ENCODE measurements at places on chromosomes 6 and 20.

GRCh38 chr6:16227048-16227562, 11.3 kb upstream of the GMPR start:
- no peak for DNase-seq

DNA sequence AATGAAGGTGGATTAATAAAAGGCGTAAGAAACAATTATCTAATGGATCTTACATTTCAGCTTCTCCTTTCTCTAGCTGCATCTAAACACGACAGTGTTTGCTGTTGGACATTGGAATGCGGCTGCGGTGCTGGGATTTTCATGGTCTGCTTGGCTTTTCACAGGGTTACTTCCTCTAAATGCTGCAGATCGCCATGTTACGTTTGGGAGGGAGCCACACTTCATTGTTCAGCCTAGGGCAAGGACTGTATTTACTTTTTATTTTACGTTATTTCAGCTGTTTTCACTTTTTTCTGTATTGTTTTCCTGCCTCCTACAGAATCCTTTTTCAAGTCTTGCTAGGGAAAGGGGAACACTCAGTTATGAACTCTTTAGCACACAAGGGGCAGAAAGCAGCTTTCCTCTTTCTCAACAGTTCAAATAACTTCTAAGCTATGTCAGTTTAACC, 97.9 kb upstream of the MTHFD1L start:
- DNase-seq: no peak

GRCh38 chr20:48949304-48950170, 28.0 kb downstream of the ARFGEF2 start:
- DNase-seq: no peak

DNA sequence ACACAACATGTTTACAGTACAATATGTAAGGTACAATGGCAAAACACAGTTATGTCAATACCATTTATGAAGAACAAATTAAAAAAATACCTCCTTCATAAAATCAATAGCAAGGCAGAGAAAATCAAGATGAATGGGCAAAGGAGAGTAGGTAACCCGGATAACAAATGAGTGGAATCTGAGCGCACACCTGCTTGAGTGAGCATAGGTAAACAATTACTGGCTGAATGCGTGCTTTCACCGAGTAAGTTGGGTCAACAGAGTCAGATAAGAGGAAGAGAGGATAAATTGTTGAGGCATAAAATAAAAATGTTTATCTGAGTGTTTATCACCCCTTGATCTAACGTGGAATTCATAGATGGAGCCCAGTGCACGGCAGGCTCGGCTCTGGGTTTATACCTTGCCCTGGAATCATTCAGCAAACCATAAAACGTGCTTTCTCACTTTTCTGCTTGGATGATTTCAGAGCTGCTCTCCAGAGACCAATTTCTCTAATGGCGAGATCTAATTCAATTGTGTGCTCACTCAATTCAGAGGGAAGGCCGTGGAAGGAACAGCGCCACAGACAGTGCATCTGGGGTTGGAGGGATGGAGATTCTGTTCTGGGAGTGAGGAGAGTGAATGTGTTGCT, 224.8 kb upstream of the MAP3K7 start:
- no peak for DNase-seq

DNA sequence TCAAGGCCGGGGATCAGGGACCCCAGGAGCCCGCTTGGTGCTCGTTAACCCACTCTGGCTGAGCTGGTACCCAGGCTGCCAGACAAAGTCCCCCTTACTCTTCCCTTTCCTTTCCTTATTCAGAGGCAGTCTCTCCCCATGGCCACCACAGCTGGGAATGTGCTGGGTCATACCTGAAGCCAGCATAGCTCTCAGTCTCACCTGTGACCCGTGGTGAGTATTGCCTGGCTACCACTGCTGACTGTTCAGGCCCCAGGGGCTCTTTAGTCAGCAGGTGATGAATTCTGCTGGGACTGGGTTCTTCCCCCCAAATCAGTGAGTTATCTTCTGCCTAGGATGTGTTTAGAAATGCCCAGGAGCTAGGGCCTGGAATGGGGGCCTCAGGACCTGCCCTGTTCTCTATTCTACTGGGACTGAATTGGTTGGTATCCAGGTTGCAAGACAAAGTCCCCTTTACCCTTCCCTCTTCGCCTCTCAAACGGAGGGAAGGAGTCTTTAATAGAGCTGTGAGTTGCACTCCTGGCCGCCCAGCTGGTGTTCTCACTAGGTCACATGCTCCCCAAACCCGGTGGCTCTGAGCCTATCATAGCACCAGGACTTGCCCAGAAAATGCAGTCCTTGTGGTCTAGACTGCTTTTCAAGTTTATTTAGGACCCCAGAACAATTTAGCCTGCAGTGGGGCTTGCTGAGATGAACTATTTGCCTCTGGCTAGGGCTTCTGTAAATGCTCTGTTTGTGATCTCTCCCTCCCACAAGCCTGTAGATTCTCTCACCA, 64.6 kb downstream of the MYO6 start:
- no peak for DNase-seq

- no peak for DNase-seq
Measured at GRCh38 chr6:150273457-150274309, 95.1 kb upstream of the IYD start.

DNA sequence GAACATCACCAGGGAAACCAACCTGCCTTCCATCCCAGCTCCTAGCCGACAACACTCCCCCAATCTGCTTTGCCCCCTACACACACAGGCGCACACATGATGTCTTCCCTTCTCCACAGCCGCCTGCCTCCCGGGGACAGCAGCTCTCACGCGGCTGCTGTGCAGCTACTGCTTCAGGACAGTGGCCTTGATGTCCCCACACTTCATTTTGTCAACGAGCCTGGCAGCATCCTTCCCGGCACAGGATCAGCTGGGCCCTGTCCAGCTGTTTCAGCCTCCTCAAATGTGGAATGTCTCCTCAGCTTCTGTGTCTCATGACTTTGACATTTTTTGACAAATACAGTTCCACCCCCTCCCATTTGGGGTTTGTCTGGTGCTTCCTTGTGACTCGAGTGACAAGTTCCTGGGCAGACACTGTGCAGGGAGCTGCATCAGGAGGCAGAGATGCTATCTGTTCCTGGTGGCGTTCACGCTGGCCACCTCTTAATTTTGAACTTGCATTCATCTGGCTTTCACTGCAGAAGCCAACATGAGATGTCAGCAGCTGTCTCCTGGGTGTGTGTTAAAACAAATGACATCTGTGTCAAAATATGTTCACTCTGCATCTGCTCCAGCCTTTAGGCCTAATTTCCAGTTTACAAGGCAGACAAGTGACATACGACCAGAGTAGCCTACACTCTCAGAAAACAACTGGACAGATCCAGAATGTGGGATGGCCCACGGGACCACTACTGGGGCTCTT, 57.2 kb downstream of the GINS1 start:
- no peak for DNase-seq

GRCh38 chr20:48662711-48663110, 165.1 kb downstream of the PREX1 start:
- no peak for DNase-seq

GRCh38 chr6:39901670-39902069, 32.6 kb downstream of the MOCS1 start:
- no peak for DNase-seq

DNA sequence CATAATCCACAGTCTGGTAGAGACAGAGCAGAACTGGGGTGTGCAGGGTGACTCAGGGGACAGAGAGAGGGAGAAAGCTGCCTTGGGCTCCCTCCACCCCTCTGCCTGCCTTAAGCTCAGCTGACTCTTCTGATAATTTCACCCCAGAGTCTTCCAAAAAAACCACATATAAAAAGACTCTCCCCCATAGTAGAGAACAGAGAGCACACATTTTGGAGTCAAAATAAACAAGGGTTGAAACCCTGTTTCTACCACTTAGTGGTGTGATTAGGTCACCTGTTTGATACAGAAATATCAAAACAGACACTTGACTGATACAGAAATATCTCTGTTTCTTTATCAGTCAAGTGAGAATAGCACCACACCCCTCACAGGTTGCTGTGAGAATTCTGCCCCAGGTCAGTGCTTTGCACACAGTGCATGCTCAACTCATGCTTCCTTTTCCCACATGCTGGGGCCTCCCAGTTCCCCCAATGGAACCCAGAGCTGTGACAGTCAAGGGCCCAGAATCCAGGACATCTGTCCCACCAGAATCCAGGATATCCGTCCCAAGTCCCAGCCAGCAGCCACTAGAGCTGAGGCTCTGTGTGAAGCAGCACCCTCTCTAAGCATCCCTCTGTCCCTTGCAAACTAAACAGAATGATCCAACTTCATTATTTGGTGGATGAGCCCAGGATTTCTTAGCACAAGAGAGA, 1.2 kb downstream of the TREML2 start:
- DNase-seq: no peak

- DNase-seq: no peak
Measured at GRCh38 chr20:1357921-1358671, 29.2 kb upstream of the SDCBP2 start.

GRCh38 chr20:15603978-15604805, 969.1 kb downstream of the KIF16B start:
- DNase-seq: no peak

GRCh38 chr20:57615445-57615811, 4.8 kb downstream of the ZBP1 start:
- no peak for DNase-seq

DNA sequence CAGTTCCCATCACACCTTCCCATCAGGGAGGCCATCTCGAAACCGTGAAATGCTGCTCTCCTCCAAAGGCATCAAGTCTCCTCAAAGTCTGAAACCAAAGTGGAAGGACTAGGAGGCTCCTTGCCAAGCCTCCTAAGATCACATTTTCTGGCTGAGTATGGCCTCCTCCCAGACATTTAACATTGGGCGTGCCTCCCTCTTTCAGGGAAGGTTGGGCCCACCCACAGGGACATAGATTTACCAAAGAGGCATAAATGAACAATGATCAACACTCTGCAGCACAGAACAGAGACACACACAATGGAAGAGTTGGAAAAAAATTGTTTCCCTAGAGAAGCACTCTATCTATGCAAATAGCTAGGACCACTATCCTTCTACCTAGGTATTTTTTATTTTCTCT, 381.8 kb downstream of the MAFB start:
- DNase-seq: no peak

- no peak for DNase-seq
Measured at GRCh38 chr20:61126369-61127195, 125.5 kb upstream of the CDH4 start.

DNA sequence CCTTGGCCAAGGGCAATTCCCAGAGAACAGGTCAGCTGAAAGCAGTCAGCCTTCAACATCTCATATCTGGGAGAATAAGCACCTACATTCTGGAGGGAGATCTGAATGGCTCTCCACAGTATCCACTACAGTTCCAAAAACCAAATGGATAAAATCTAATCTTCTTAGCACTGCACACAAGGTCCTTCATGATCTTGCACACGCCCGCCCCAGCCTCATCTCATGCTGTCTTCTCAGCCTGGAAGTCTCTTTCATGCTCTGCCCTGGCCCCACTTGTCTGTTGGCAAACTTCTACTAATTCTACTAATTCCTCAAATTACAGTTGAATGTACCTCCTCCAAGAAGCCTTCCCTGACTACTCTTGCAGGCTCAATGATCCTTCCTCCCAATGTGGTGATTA, 1.8 kb upstream of the TTBK1 start:
- no peak for DNase-seq

- DNase-seq: no peak
Measured at GRCh38 chr6:14863902-14864850, 381.7 kb upstream of the JARID2 start.

DNA sequence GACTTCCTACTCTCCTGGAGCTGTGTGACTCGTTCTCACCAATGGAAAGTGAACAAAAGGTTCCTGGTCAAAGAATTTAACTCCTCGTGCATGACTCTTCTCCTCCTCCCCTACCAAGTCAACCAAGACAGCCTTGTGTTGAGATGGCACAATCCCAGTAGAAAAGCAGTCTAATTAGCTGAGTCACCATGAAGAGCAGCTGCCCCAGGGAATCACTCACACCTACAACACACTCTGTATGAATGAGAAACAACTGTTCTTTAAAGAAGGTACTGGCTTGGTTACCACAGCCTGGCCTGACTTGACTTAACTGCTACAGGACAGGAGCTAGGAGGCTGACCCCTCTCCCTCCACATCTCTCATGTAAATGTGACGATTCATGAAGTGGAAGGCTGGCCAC, 2.9 kb upstream of the HLA-DOB start:
- DNase-seq: no peak

GRCh38 chr6:29887330-29887818, 55.0 kb upstream of the HLA-A start:
- peak; percentile 12 for DNase-seq

GRCh38 chr6:160129881-160130615, 8.4 kb downstream of the SLC22A1 start:
- DNase-seq: no peak

DNA sequence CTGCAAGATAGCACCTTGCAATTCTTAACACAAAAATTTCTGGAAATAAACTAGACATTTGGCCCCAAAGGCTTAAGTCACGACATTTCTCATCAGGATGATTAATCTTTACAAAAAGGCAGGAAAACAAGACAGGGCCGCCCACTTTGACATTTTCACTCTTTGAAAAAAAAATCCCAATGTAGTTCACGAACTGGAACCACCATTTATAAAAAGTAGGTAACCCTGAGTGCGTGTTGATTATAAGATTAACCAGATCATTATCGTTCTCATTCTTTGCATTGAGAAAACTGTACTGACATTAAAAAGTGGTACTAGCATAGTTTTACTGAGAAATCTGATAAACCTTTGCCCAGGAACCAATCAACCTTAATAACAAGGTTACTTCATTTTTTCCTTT, 108.8 kb downstream of the HUS1B start:
- DNase-seq: no peak

GRCh38 chr6:168322966-168323365, 3.4 kb upstream of the DACT2 start:
- no peak for DNase-seq

GRCh38 chr20:40319741-40320516, 369.1 kb downstream of the MAFB start:
- no peak for DNase-seq

DNA sequence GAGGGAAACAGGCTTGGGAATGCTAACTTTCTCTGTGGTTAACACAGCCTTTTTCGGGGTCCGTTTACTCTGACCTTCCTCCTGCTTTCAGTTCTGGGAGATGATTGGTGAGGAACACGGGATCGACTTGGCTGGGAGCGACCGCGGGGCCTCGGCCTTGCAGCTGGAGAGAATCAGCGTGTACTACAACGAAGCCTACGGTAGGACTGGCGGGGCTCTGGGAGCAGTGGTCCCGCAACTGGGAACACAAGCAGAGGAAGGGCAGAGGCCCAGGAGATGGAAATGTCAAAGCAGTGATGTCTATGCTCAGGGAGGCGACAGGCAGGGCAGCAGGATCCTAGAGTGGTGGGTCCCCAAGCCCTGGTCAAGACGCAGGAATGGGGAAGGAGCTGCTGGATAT, 3.5 kb downstream of the TUBB1 start:
- DNase-seq: no peak

DNA sequence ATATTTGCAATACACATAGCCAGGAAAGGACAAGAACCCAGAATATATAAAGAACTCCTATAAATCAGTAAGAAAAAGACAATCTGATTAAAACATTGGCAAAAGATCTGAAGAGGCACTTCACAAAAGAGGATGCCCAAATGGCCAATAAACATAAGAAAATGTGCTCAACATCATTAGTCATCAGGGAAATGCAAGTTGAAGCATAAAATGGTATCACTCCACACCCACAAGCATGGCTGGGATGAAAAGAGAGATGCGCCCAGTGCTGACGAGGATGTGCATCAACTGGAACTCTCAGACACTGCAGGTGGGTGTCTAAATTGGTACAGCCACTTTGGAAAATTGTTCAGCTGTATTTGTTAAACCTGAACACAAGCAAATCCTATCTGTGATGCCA, 42.4 kb upstream of the MLN start:
- DNase-seq: no peak

- DNase-seq: no peak
Measured at GRCh38 chr6:137240168-137240567, 21.0 kb upstream of the IFNGR1 start.

All from activated T-cell treated with anti-CD3 and anti-CD28 coated beads for 1 hour (primary cell).